OCI-M1 (cell line): ENCODE measurements at places on chromosomes 6 and 20.

DNA sequence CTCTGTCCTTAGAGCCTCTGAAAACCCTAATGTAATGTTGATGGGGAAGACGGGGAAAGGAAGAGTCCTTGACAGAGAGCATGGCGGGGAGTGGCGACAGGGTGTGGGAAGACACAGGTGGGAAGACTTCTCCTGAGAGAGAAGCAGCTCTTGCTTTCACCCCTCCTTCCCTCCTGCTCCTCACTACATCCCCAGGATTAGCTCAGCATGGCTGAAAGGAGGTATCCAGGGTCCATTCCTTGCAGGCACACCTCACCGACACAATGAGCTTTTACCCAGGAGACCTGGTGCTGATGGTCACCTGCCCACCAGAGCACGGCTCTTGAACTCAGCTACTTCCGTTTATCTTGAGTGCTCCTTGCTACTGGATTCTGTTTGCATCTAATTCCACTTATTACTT, 469.3 kb downstream of the CDH26 start:
- DNase-seq, result no peak

GRCh38 chr6:169365567-169366257, 112.1 kb upstream of the THBS2 start:
- no peak for DNase-seq

DNA sequence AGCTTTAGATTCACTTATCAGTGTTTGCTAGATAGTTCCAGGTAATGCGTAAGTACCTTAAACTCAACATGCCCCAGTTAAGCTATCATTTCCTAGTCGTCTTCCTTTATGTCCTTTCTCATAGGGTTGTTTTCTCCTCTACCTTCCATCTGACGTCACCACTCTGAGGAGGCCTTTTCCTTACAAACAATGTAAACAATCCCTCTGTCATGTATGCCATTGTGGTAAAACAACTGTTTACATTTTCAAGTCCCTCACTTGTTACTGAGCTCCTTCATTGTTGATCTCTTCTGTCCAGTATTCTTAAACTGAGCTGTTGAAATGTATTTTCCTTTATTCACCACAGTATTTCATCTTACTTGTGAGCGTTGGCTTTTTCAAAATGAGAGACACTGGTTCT, 45.4 kb upstream of the PLCG1 start:
- DNase-seq, result no peak

DNA sequence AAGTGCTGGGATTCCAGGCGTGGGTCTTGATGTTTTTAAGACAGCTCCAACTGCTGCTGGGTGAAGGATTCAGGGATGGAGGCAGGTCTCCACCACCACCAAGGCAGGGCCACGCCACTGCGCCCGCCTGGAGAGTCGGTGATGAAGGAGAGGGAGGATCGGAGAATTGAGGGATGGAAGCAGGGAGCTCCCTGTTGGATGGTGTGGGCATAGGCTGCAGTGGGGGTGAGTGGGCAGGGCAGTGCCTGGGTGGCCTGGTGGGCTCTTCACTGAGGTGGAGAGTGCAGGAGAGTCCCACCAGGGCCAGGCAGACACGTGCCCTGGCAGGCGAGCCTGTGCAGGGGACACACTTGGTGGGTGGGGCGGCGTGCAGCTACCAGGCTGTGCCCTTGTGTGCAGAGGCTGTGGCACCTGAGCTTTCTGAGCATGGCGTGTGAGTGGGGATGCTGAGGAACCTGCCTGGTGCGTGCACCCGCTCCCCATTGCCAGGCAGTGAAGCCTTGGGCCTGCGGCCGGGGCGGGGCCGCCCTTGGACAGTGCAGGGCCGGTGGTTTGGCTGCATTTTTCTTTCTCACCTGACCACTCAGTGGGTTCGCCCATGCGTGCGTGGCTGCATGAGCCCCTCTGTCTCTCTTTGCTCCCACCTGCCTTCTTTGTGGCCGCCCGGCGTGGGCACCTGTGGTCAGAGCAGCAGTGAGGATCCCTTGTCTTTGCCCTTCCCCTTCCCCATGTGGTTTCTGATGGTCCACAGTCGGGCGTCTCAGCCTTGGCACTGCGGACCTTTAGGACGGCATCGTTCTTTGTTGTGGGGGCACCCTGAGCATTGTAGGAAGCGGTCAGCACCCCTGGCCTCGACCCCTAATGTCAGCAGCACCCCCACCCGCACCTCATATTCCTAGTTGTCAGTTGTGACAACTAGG, 11.3 kb downstream of the RBM38 start:
- no peak for DNase-seq

- DNase-seq, result no peak
Observed at GRCh38 chr6:34583461-34583860, 27.3 kb upstream of the SPDEF start.
